ENCODE measurements at places on chromosomes 13 and 19. TPM values are rescaled to one million over a fixed set of nuclear protein-coding genes. Genes with fewer than 3 reads are reported as not detected.
A peak's percentile ranks its signal among the peaks of the same experiment; 100 is the strongest.

Gene CKM
- not detected for total RNA-seq

GRCh38 chr13:25683056-25683455 is 311.3 kb downstream of the ATP8A2 start:
- H3K4me1 ChIP-seq, result no peaks in the 10 kb centered on the region
- no peak overlapping the region for H3K4me3 ChIP-seq
- DNase-seq, result no peak
- H3K27ac ChIP-seq, result no peak overlapping the region

GRCh38 chr19:5138606-5139582 is 170.0 kb downstream of the KDM4B start:
- DNase-seq, result peak; percentile 63
- H3K27ac ChIP-seq, result no peak overlapping the region
- no peak overlapping the region for H3K4me3 ChIP-seq
- H3K36me3 ChIP-seq, result peaks cover 19% of the 10 kb centered on the region
- no peaks in the 10 kb centered on the region for H3K27me3 ChIP-seq

Gene UNC13A
- total RNA-seq, result 2.6 TPM

- peak overlapping the region; percentile 4 for H3K27ac ChIP-seq
- peaks cover 3% of the 10 kb centered on the region for H3K36me3 ChIP-seq
- no peaks in the 10 kb centered on the region for H3K27me3 ChIP-seq
- H3K4me3 ChIP-seq, result no peak overlapping the region
Observed at GRCh38 chr13:52127378-52127777, 1.5 kb downstream of the NEK5 start.

DNA sequence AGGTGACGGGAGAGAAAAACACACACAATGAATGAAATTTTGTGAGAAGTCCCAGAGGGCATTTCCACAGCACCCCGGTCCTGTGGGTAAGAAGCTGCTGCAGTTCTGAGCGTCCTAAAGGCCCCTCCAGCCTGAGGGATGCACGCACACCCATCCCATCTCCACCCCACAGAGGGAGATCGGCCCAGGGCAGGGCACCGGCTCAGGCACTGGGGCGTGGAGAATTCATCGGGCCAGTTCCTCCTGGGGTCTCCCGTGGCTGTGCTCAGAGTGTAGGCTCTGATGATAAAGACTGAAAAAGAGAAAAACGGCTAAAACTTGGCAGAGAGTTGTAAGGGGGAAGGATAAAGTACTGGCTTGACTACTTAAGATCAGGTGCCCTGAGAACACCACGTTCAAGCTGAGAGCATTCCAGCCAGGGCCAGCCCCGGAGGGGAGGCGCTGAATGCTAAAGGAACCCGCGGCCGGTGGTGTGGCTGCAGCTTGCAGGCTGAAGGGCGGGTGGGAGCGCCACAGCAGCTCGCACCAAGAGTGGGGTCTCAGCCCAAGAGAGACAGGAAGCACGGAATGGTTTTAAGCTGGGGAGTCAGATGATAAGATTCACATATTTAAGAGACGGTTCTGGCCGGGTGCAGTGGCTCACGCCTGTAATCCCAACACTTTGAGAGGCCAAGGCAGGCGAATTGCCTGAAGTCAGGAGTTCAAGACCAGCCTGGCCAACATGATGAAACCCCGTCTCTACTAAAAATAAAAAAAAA is 121.9 kb upstream of the SPACA7 start:
- no peaks in the 10 kb centered on the region for H3K4me1 ChIP-seq
- H3K27ac ChIP-seq, result no peak overlapping the region
- no peak for DNase-seq
- H3K27me3 ChIP-seq, result peaks cover 4% of the 10 kb centered on the region

- no peaks in the 10 kb centered on the region for H3K27me3 ChIP-seq
- DNase-seq, result no peak
- H3K4me1 ChIP-seq, result peaks cover 14% of the 10 kb centered on the region
Observed at GRCh38 chr13:106882246-106882645, 314.3 kb upstream of the ARGLU1 start.

DNA sequence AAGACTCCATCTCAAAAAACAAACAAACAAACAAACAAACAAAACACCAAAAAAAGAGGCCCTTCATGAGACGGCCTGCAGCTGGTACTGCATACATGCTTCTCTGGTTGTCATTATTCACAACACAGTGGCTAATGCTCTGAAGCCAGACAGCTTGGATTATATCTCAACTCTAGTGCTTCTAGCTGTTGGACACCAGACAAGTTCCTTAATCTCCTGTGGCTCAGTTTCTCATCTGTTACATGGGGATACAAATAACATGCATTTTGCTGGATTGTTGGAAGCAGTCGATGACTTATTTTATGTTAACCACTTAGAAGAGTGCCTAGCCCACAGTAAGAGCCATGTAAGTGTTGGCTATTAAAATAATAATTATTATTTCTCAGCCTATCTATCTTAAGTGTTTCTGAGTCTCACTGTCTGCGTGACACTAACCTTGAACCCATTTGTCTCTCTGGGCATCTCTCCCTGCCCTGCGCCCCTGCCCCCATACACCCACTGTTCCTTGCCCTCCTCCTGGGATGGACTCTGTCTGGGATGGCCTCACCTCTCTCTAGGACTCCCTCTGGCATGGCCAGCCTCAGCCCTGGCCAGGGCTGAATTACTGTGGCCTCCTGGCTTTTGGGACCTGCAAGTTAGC is 3.1 kb upstream of the JUNB start:
- DNase-seq, result no peak
- H3K36me3 ChIP-seq, result no peaks in the 10 kb centered on the region
- peaks cover 75% of the 10 kb centered on the region for H3K4me1 ChIP-seq
- H3K27ac ChIP-seq, result peak overlapping the region; percentile 94

Gene SH3GL1
- total RNA-seq, result 22.6 TPM

DNA sequence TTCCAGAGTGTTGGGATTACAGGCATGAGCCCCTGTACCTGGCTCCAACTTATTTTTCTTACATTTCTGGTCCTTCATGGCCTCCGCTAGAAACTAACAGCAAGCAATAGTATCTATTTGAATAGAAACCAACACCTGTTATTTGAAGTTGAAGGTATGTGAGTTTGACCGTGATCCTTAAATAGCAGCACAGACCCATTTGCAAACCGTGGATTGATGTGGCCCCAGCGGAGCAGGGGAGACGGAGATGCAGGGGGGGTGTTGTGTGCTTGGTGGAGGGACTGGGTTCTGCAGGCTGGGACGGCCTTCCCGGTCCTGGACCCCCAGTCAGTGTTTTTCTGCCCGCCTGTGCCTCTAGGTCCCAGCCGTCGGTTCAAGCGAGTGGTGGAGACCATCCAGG is 16.9 kb downstream of the TMEM150B start:
- H3K4me1 ChIP-seq, result no peaks in the 10 kb centered on the region
- no peak overlapping the region for H3K4me3 ChIP-seq
- no peaks in the 10 kb centered on the region for H3K36me3 ChIP-seq
- H3K27me3 ChIP-seq, result no peaks in the 10 kb centered on the region
- H3K27ac ChIP-seq, result no peak overlapping the region

Gene SRRM5
- total RNA-seq, result 0.33 TPM

DNA sequence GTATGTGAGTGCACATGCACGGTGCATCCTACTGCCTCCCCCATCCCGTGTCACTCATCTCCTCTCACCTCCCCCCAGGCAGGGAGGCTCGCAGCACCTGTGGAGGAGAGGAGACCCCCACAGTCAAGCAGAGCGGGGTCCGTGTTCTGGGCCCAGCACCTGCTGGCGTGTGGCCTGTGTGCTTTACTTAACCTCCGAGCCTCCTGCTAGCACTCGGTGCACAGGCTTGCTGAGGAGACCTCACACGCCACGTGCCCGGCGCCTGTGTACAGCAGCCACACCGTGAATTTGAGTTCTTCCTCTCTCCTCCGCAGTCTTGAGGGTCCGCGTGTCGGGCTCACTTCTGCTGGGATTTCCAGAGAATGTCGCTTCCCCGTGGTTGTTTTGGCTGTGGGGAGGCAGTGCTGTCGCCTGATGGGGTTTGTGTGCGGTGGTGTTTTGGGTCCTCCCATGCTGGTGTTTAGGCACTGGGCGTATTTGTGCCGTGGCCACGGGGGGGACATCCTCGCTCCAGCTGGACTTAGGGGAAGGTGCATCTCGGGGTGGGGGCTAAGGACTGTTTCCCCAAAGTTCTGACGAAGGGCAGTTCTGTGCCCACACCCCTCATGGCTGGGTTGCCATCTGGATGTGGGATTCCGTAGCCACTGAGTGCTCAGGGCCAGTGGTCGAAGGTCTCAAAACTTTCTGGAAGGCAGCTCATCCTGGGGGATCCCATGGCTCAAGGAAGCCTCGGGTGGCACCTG is 34.8 kb upstream of the TMEM255B start:
- H3K36me3 ChIP-seq, result no peaks in the 10 kb centered on the region
- no peaks in the 10 kb centered on the region for H3K27me3 ChIP-seq
- H3K27ac ChIP-seq, result peak overlapping the region; percentile 63
- peaks cover 10% of the 10 kb centered on the region for H3K4me1 ChIP-seq
- H3K4me3 ChIP-seq, result no peak overlapping the region
- DNase-seq, result no peak

DNA sequence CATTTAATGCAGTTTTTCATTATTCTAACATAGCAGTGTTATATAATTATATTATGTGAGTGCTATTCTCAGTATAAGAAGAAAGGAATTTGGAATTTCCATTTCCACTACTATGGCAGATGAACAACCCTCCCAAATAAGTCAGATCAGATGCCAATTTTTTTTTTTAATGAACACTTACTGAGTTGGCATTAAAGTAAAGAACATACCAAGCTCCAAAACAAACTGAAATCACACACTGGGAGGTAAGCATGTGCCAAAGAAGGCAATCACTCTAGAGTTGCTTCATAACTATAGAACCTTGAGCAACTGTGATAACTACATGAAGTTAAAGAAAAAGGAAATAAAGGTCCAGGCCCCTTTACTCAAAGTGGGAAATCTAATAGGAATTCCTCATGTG is 90.3 kb downstream of the RNF17 start:
- DNase-seq, result no peak
- H3K27me3 ChIP-seq, result no peaks in the 10 kb centered on the region
- H3K27ac ChIP-seq, result no peak overlapping the region
- no peaks in the 10 kb centered on the region for H3K36me3 ChIP-seq
- H3K4me1 ChIP-seq, result no peaks in the 10 kb centered on the region

DNA sequence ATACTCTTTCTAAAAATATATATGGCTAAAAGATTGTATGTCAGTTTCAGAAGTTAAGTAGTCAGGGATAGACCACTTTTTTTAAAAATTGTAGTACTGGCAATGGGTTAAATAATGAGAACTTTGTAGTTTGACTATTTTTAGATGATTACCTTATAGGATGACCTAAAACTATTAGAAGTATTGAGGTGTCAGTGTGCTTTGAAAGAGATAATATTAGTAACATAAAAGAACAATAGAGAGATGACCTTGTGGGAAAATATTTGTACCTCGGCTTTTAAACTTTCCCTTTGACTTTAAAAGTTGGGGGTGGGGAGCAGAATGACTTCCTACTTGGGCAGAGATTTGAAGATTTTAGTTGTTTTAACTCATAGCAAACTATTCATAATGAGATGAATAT is 48.3 kb downstream of the SLAIN1 start:
- no peak overlapping the region for H3K27ac ChIP-seq
- no peak overlapping the region for H3K4me3 ChIP-seq
- H3K27me3 ChIP-seq, result no peaks in the 10 kb centered on the region
- no peak for DNase-seq
- peaks cover 2% of the 10 kb centered on the region for H3K36me3 ChIP-seq

DNA sequence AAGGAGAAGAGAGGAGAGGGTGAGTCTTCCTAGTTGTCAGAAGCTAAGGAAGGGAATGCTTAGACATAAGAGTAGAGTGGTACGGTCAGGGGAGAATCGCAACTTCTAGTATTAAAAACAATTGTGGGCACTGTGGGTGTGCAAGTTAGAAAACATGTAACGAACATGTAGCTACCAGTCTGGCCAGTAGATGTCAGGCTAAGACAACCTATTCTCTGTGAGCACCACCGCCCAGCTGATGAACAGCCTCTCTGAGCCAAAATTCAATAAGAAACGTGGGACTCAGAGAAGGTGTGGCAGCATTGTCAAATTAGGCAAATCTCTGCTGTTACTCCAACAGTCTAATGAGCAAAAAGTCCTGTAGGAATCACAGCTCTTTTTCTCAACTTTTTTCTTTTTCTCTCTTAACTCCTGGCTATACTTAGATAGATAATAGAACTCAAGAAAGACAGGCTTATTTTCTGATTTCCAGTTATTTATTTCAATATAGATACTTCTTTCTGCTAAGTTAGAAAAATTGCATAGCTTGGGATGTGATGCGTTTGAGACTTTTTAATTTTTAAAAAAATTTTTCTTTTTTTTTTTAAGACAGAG is 186.2 kb downstream of the USP12 start:
- no peak overlapping the region for H3K4me3 ChIP-seq
- peak; percentile 89 for DNase-seq
- H3K27ac ChIP-seq, result no peak overlapping the region
- H3K27me3 ChIP-seq, result no peaks in the 10 kb centered on the region
- H3K4me1 ChIP-seq, result peaks cover 26% of the 10 kb centered on the region
- H3K36me3 ChIP-seq, result no peaks in the 10 kb centered on the region

DNA sequence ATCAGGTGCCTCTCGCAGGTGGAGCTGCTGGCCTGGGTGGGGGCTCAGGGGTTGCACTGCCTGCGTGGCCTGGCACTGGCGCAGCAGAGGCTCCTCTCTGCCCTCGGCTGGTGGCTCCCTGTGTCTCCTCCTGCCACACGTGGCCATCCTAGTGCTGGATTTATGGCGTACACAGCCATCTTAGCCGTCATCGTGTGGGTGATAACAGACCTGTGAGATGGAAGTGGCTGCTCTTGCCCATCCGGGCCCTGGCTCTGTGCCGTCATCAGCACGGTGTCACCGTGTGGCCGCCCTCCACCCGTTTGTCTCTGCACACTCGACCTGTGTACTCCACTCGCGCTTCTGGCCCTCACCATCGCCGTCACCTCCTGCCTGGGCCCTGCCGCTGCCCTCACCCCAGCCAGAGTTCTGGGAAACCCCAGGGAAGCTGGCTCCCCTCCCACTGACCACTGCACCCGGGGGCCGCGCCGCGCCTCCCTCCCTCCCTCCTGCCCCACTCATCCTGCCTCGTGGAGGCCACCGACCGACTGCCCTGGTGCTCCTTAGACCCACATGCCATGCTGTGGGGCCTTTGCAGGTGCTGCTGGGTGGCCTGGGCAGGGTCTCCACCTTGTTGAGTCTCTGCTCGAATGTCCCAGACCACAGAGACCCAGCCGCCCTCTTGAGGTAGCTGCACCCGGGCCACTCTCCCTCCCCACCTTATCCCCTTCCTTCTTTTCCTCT is 29.5 kb downstream of the TMEM255B start:
- no peak for DNase-seq
- H3K4me1 ChIP-seq, result no peaks in the 10 kb centered on the region
- no peak overlapping the region for H3K4me3 ChIP-seq

DNA sequence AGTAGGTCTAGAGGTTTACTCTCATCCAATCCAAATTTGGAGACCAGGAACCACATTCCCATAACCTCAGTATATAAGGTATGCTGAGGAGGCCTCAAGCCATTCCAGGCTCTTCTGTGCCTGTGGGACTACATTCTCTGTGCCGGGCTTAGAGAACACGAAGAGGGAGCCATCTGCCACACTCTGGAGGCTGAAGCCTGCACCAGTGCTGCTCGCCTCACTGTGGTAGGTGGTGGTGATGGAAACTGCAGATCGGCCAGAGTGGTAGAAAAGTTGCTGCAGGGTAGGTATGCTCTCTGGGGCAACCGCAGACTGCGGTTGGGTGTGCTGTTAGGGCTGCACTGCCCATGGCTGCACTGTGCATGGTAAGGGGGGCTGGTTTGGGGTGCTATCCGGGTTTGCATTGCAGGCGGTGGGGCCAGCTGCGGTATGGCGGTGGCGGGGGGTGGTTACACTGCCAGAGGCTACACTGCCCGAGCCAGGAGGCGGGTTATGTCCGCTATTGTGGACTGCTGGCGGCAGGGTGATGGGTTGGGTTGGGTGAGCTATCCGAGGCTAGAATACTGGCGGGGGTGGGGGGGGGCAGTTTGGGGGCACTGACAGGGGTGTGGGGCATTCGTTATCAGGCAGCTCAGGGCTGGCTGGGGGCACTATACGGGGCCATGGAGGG is 145.0 kb downstream of the TNFRSF19 start:
- no peak for DNase-seq
- no peaks in the 10 kb centered on the region for H3K4me1 ChIP-seq
- H3K27me3 ChIP-seq, result no peaks in the 10 kb centered on the region
- H3K27ac ChIP-seq, result no peak overlapping the region

Data from body of pancreas (tissue), 4 donors.